ENCODE measurements at places on chromosomes 12 and 14.

DNA sequence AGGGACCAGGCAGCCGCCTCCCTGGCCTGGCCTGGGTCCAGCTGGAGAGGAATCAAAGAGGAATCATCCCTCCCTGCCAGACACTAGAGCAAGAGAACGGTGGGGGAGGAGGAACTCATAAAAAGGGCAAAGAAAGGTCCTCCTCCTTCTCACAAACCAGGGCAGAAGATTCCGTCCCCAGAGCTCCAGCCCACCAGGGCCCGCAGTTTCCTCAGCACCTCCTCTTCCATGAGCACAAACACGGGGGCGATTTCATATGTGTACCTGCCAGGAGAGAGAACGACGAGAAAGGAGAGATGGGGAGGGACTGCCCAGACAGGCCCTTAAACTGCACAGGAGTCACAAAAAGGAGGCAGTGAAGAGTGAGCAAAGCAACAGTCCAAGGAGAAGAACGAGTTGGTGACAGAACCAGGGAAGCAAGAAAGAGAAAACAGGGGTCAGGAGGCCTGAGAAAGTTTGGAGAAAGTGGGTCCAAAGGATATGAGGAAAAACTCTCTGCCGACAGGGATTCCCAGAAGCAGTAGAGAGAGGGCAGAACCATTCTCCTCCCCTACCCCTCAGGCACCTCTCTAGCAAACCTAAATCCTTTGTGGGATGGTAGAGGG is 8.7 kb upstream of the ZNF740 start:
- DNase-seq = no peak

DNA sequence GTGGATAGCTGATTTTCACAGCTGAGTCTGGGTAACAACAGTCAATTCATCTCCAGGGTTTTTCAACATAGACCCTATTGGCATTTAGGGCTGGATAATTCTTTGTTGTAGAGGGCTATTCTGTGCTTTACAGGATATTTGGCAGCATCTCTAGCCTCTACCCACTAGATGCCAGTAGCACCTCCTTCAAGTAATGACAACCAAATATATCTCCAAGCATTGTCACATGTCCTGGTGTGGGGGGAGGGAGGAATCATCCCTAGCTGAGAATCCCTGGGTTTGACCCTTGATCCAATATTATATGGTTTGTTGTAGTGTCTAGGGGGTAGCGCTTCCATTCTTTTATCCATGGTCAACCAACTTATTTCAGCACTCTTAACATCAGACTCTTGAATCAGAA is 157.2 kb downstream of the ANO4 start:
- no peak for DNase-seq

- no peak for DNase-seq
Observed at GRCh38 chr14:61279082-61279481, 2.1 kb downstream of the TMEM30B start.

- no peak for DNase-seq
Observed at GRCh38 chr12:104496336-104496735, 39.6 kb downstream of the CHST11 start.

DNA sequence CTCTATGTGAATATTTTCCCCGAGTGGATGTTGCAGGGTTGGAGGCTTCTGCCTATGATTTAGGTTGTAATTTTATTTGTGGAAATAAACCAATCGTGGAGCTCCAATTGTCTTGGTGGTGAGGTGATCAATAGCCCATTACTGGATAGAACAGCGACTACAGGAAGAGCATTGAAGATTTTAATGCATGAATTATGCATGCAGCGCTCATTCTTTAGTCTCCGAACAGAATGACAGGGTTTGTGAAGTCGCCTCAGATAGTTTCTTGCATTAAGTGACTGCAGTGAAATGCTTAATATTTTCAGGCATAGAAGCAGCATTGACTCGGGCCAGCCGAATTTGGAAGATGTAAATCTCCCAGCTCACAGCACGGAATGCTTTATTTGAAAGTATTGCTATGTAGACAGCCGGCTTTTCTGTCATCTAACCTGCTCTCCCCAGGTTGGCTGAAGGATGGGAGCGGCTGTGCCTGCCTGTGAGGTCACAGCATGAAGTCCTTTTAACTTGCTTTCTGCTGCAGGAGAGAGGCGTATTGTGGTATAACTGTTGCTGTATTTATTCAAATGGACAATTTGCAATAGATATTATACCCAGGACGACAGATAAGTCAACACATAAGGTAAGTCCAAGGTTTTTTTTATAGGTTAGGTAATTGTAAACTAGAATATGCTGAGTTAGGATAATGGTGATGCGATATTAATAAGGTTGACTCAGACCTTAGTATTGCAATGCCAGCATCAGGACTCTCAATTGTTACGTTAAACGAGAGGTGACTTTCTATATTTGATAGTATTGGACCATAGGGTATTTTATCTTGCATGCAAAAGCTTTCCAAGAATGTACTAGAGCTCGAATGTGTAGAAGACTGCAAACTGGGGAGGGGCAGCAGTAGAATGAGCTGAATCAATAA is 135.7 kb downstream of the CNTN1 start:
- no peak for DNase-seq

DNA sequence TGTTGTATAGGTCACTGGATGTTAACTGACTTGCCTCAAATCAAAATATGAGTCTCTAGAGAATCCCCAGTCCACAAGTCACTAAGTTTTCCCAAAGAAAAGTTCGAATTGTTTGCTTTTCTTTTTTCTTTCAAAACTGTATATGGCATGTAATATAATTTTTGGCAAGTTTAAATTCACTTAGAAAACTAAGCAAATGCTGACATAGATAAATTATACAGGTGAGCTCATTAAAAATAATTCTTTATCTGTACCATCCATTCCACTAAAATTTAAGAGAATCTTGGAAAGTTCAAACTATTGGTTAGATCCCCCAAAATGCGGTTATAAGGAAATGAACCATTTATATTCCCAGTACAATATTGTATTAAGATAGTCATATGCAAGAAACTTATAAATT is 145.6 kb upstream of the AMIGO2 start:
- no peak for DNase-seq

DNA sequence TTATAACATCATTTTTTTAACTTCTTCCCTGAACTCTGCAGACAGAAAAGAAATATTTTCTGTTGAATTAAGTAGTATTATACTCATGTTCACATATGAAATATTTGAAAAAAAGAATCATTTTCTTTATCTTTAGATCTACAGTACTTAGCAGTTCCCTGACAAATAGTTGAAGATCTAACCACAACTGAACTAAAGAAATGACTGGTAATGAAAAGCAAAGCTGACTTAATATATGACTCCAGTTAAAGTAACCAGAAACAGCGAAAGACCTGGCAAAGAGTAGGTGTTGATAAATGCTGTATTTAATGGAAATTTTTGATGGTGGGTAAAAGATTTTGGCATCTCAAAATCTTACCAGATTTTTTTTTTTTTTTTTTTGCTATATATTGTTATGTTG is 207.1 kb upstream of the SLC16A7 start:
- no peak for DNase-seq

DNA sequence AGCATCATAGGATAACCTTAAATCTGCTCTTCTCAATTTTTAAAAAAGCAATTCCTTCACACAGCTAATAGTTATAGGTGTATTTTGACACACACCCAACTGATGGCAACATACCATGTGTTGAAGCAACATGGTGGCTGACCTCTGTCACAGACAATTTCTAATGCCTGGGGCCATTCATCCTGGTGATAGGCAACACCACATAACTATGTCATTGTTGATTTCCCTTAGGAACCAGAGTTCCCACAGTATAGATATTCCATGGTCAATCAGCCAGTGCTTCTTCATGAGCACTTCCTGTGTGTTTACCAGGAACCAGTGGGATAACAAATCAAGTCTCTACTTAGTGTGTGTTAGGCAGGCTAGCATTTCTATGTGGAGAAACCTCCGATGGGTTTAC is 88.3 kb downstream of the FIGNL2 start:
- DNase-seq = no peak

DNA sequence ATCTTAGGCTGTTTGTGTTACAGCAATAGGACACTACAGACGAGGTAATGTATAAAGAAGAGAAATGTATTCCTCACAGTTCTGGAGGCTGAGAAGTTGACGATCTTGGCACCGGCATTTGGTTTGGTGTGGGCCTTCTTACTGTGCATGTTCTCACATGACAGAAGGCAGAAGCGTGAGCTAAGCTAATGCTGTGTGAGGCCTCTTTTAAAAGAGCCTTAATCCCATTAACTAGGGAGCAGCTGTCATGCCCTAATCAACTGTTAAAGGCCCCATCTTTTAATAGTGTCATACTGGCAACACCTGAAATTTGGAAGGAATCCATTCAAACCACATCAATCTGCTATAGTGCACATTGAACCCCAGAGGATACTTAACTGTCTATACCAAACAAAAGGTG is 992.9 kb downstream of the GALC start:
- DNase-seq = no peak

DNA sequence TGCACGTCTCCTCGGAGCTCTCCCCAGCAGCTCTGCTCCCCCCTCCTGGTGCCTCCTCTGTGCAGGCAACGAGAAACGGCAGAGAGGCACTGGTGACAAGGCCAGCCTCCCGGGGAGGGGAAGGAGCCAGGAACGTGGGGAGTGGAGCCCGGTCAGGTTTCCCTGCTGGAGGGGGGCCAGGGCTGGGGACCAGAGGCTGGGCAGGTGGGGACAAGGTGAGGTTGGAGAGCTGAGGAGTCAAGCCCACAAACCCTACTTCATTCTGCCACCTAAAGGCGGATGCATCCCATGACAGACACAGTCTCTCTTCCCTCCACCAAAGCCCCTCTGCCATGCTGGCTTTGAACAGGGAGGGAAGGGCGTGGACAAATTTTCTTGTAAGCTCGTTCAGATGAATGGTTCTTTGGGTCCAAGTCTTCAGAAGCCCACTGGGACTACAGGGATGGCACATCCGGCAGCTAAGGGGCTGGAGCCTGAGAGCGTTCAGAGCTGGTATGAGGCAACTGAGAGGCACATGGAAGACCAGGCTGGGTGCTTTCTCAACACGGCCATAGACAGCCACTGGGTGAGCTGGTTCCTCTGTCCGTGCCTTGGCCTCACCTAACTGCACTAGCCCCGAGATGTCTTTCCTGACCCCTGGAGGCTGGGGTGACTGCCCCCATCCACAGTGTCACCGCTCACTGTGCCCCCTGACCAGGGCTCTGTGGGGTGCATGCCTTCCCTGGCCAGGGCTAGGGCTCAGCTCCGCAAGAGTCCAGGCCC is 105.9 kb downstream of the RBM19 start:
- DNase-seq = no peak

GRCh38 chr12:116697305-116697704 is 40.6 kb downstream of the SPRING1 start:
- DNase-seq = no peak

DNA sequence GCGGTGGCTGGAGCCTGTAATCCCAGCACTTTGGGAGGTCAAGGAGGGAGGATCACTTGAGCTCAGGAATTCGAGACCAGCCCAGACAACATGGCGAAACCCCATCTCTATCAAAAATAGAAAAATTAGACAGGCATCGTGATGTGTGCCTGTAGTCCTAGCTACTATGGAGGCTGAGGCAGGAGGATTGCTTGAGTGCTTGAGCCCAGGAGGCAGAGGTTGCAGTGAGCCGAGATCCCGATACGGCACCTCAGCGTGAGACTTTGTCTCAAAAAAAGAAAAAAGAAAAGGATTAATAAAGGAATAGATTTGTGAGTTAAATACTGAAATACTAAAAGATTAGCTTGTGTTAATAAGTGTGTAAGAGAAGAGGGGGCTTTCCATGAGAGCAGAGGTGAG is 29.4 kb downstream of the RPGRIP1 start:
- no peak for DNase-seq

DNA sequence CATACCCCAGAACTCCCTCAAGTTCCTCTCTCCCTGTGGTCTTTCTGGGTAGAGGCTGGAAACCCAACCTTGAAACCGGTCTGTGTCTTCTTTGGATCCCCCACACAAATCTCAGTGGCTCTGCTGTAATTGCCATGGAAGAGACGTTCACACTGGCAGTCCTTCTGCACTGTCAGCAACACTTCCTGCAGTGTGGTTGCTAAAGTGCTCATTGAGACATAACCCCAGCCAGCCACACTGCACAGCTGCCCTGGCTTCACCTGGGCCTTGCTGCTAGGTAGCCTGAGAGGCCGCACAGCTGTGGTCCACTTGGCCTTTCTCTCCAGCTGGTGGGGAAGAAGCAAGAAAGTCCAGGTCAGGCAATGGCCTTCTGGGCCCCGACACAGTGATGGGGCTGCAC is 2.4 kb downstream of the GZMH start:
- DNase-seq = no peak

GRCh38 chr12:10179776-10180181 is 947 bp downstream of the TMEM52B start:
- DNase-seq = no peak

- no peak for DNase-seq
Observed at GRCh38 chr14:74542056-74542685, 48.6 kb downstream of the ISCA2 start.

Measured in smooth muscle cell of the brain vasculature (primary cell).